ENCODE measurements at places on chromosomes 5 and 9.

- no peak for DNase-seq
Measured at GRCh38 chr5:132761321-132762240, 14.4 kb downstream of the CCNI2 start.

- no peak for DNase-seq
Measured at GRCh38 chr9:135083241-135083810, 4.1 kb upstream of the OLFM1 start.

DNA sequence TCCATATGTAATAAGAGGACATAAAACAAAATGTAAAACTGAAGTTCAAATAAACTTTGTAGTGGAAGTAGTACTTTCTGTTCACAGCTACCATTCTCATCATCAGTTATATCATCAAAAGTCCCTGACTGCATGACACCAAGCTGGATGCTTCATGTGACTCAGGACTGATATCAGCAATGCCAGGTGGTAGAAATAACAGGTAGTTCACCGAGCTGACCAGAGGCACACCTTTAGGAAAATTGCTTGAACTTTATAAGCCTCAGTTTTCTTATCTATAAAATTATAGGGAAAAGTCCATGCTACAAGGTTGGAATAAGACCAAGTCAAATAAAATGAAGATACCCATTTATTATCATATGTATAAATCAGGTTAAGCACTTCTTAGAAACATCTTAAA is 124.9 kb upstream of the PTGER4 start:
- DNase-seq = no peak

DNA sequence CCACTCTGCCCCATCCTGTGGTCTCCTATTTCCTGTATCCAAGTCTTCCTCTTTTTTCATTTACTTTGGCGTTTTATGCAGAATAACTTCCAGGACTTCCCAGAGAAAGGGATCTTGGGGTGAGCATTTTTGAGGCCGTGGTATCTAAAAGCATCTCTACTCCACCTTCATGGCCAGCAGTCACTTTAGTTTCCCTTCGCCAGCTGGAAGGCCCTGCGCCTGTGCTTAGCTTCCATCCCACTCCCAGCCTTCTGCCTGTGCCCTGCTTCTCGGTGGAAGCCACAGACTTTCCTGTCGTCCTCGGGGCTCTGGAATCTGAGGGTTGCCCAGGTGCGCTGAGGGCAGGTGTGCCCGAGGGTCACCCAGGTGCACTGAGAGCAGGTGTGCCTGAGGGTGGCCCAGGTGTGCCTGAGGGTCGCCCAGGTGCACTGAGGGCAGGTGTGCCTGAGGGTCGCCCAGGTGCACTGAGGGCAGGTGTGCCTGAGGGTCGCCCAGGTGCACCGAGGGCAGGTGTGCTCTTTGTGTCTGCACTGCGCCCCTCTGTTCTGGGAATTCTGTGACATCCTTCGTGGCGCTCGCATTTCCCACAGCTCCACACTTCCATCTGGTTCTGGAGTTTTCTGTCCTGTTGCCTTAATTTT is 32.4 kb upstream of the LRRC14B start:
- DNase-seq = no peak

GRCh38 chr9:117777823-117778222 is 73.6 kb downstream of the TLR4 start:
- no peak for DNase-seq

DNA sequence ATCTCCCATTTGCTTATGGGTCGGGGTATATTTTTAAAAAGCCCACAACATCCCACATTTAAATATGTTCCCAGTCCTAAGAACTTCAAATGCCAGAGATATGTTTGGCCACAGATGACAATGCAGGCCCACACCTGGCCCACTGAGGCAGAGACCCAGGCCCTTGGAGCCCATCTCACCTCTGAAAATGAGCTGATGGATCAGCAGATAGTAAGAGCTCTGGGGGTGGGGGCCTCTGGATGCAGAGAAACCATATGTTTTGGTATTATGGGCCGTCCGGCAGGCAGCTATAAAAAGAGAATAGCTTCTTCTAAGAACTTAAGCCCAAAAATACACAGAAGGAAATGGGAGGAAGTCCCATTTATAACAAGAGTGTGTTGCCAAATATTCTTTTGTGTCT is 256.0 kb downstream of the GRIA1 start:
- no peak for DNase-seq

- no peak for DNase-seq
Measured at GRCh38 chr9:134505032-134505431, 136.6 kb upstream of the COL5A1 start.

DNA sequence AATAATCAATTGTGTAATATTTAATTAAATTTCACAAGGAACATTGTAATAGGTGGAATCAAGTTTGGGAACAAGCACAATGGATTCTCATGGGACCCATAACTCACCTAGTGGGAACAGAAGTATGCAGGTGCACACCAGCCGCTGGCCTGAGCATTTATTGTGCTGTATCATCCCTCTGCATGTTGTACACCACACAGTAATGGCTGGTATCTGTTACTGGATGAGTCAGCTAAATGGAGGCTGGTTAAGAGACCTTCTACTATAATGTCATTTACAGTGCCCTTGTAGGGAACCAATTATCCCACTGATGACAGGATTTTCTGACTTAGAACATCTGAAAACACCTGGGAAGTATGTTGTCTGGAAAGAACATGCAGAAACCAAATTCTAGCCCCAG is 3.2 kb upstream of the MAP3K1 start:
- no peak for DNase-seq

- peak; percentile 39 for DNase-seq
Measured at GRCh38 chr9:6715755-6716643, 41.8 kb upstream of the KDM4C start.

GRCh38 chr5:9722601-9723180 is 92.5 kb upstream of the TAS2R1 start:
- DNase-seq = no peak

GRCh38 chr9:20117986-20118385 is 329.1 kb upstream of the SLC24A2 start:
- DNase-seq = no peak

GRCh38 chr5:430214-430925 is 12.6 kb upstream of the EXOC3 start:
- DNase-seq = no peak

DNA sequence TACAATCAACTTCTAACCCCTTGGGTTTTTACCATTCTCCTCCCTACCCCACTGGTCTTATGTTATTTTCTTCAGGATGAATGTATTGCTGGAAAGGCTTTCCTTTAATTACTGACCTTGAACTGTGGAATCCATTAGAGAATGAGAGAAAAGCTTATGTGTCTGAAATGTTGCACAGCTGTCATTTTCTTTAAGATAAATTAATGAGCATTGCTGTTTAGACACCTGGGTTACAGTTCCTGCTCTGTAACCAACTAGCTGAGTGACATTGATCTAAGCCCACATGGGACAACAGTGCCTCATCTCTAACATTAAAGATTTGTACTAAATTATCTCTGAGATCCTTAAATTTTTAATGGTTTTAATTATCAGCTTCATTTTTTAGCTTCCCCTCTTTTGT is 507.0 kb downstream of the TAF11L14 start:
- no peak for DNase-seq

DNA sequence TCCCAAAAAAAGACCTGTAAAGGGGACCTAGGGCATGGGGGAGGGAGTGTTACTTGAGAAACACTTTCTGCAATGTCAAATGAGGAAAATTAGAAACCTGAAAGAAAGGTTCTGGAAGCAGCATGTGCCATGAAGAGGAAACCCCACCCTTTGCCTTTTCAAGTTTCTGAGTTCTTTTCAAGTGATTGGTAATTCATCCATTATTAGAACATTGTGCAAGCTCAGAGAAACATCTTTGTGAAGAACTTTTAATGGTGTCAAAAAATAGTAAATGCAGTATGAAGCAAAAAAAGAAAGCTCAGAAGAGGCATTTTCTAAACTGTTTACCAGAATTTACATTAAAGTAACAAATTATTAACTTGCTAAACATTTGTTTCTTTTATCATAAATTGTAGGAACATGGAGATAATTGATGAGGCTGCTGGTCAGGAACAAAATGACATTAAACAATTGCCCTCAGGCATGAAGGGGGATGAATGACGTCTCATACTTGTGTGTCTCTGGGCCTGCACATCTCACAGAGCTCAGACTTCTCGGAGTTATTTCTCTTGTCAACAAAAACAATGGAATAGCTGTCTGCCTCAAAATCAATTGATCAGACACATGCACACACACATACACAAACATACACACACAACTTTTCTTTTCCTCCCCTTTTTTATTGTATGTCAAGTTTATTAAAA is 1946.0 kb upstream of the CDH6 start:
- DNase-seq = no peak

DNA sequence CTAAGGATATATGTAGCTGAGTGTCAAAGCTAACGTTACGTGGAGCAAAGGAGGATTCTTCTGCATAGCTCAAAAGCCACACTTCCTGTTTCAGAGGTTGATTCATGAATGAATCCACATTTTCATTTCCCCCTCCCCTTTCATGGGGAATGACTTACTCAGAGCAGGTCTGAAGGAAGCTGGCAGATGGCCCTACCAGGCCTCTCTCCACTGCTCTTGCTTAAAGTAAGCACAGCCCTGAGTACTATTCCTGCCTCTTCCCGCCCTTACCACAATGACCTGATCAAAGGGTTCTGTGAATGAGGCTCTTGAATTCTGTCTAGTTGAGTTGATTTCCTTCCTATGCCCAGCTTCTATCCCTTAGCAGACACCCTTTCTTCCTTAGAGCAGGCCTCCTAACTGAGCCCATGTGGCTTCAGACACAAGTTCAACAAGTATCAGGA is 6.3 kb downstream of the IGIP start:
- DNase-seq = no peak

GRCh38 chr9:14479163-14479560 is 165.2 kb upstream of the NFIB start:
- DNase-seq = no peak

GRCh38 chr5:135344349-135344748 is 54.7 kb downstream of the MACROH2A1 start:
- DNase-seq = no peak

GRCh38 chr5:181221792-181222629 is 1.1 kb upstream of the TRIM41 start:
- DNase-seq = peak; percentile 99

- DNase-seq = no peak
Measured at GRCh38 chr5:127013407-127013806, 17.0 kb downstream of the MARCHF3 start.

DNA sequence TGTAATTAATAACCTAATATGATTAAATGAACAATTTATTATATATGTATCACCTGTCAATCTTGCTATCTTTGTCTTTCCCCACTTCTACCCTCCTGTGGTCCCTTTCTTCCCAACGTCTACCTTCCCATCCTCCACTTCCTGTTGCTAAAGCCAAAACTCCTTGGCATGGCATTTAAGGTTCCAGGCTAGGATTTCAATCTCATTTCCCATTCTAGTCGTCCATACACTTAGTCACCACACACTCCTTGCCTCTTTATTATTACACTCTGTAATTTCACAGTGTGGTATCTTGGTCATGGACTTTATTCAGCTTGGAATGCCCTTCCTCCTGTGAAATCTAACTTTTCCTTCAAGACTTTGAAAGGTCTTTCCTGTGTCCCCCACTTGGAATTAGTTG is 115.3 kb downstream of the SEMA6A start:
- DNase-seq = no peak

- DNase-seq = no peak
Measured at GRCh38 chr5:128681764-128682592, 143.9 kb upstream of the FBN2 start.

- DNase-seq = no peak
Measured at GRCh38 chr5:54645882-54646355, 128.4 kb downstream of the SNX18 start.

DNA sequence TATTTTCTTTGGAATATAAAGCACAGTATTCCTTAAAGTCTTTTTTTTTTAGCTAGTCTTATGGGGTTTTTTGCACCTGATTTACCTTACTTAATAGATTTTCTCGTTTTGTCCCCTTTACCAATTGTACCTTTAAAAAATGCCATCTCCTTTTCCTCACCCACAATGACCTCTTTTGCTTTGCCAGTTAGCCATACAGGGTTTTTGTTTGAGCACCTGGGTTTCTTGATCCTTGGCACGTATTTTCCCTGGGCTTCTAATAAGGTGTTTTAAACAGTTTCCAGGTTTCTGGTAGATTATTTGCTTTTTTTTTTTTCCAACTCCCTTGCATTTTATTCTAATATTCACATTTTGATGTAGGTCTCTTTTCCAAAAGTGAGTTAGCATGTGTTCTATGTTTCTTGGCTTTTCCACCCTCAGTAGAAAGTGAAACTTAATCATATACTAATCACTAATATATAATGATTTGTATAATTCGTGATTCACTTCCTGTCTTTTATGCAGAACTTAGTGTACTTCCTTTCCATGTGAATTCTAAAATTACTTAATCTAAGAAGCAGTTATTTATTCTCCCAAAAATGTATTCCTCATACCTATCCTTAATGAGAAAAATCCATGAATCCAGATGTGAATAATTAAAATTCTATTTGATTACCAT is 673.9 kb upstream of the RGMB start:
- DNase-seq = no peak

GRCh38 chr9:32545884-32546283 is 6.2 kb upstream of the SMIM27 start:
- no peak for DNase-seq

DNA sequence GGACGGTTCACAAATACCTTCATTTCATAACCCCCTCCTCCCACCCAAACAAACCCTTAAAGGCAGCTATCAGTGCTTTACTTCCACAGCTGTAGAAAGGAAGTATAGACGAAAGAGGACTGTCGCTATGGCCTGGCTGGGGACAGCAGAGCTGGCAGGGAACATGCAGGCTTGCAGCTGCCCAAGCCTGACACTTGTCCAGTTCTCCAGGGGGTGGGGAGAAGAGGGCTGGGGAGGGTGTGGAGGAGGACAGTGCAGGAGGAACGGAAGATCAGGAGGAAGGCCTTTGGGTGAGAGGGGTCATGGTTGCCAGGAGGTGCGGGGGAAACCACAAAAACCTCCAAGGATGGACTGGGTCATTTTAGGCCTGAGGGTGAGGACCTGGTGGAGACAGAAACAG is 25.9 kb downstream of the ARPC5L start:
- no peak for DNase-seq

DNA sequence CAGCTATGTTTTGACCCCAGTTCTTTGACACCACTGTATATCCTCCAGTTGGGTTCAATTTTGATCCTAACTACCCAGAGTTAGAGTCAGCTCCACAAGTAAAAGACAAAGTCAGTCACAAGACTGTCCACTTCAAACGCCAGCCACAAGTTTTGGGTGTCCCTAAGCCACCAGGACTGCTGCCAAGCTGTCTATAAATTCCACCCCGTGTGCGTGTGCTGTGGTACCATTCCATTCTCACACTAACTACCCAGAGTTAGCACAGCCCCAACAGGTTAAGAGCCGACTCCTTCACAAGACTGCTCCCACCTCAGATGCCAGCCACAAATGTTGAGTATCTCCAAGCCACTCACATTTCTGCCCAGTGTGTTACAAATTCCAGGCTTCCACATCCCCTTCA is 56.7 kb downstream of the APC start:
- no peak for DNase-seq

- DNase-seq = no peak
Measured at GRCh38 chr5:149400304-149400703, 21.2 kb upstream of the IL17B start.

- DNase-seq = no peak
Measured at GRCh38 chr5:57468481-57469163, 14.0 kb downstream of the ACTBL2 start.

GRCh38 chr5:180018347-180019060 is 53.1 kb downstream of the RNF130 start:
- no peak for DNase-seq

GRCh38 chr9:70607926-70608325 is 193.5 kb upstream of the KLF9 start:
- no peak for DNase-seq

GRCh38 chr9:16485575-16486321 is 384.7 kb downstream of the BNC2 start:
- DNase-seq = no peak

GRCh38 chr5:1785984-1786383 is 13.7 kb downstream of the MRPL36 start:
- no peak for DNase-seq
